ENCODE measurements at places on chromosomes 13 and 19.

- no peak for DNase-seq
Observed at GRCh38 chr13:42807241-42807640, 25.9 kb downstream of the FAM216B start.

DNA sequence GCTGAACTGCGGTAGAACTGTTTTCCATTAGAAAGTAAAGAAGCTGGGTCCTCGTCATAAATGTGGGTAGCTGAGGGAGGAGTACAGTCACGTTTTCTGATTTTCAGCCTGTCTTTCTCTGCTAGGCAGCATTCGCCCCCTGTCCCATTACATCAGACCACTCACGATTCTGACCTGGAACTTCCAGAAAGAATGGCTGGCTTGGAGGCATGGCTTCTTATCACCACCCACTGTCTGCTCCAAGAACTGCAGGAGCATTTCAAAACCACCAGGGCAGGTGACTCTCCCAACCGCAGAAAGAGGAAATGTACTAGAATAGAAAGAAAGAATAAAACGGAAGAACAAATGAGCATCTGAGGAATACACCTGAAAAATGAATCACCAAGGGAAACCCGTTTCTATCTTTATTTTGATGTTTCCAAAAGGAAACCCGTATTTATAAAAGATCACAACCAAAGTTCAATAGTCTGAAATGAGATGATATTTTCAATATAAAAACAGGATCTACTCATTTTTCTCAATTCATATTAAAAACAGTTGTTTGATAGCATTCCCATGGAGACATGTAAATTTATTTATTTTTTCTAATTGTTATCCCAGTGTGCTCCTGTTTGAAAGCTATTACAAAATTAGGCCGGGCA is 22.1 kb upstream of the POMP start:
- no peak for DNase-seq

GRCh38 chr13:79837741-79838450 is 356.9 kb downstream of the NDFIP2 start:
- peak; percentile 8 for DNase-seq

GRCh38 chr19:16296713-16297112 is 27.9 kb upstream of the KLF2 start:
- DNase-seq = no peak

DNA sequence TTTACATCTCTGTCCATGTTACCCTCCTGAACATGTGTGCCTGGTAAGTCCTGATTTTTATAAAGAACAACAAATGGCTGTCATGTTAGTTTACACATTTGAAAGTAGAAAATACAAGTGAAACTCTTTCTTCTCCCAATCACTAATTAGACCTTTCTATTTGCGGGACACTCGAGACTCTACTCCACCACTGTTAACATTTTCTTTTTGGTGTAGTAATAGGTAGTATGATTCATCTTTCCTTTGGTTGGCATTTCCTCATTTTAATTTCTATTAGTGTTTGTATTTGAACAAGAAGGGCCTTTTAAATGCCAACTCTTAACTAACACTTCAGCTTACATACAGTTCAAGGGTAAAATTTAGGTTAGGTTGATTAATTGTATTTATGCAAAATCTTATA is 371.1 kb downstream of the PCDH9 start:
- DNase-seq = no peak

- DNase-seq = no peak
Observed at GRCh38 chr13:63910511-63910910, 2494.9 kb upstream of the PCDH20 start.
